ENCODE measurements at places on chromosomes 2 and 18.

GRCh38 chr2:46269001-46269400, 28.2 kb upstream of the EPAS1 start:
- DNase-seq: no peak

- no peak for DNase-seq
Measured at GRCh38 chr18:45402485-45403056, 212.7 kb upstream of the SLC14A2 start.

- no peak for DNase-seq
Measured at GRCh38 chr2:144705328-144706245, 185.7 kb upstream of the ZEB2 start.

- DNase-seq: no peak
Measured at GRCh38 chr2:43040084-43040854, 186.1 kb downstream of the ZFP36L2 start.

- no peak for DNase-seq
Measured at GRCh38 chr18:48952287-48953103, 1.7 kb upstream of the SMAD7 start.

- DNase-seq: no peak
Measured at GRCh38 chr2:126634273-126634861, 21.6 kb upstream of the GYPC start.

DNA sequence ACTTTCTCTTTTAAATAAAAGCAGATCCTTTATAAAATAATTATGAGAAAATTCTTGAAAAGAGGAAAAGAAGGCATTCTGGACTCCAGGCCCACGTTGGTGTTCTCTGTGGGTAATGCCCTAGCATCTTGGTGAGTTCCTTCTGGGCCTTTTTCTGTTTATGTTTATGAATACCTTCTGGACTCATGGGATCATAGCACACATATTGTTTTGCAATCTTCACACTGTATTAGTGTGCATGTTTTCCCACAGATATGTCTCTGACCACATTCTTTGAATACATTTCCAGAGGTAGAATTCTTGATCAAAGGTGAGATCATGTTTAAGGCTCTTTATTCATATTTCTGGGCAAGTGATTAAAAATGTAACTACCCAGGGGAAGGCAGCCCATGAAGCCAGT, 15.9 kb downstream of the GLI2 start:
- no peak for DNase-seq

GRCh38 chr2:12090590-12090989, 344.2 kb downstream of the LPIN1 start:
- DNase-seq: no peak

GRCh38 chr2:230793572-230794359, 71.0 kb upstream of the ITM2C start:
- no peak for DNase-seq

- no peak for DNase-seq
Measured at GRCh38 chr2:200119236-200119635, 163.9 kb downstream of the MAIP1 start.

- no peak for DNase-seq
Measured at GRCh38 chr18:57059366-57059765, 87.5 kb upstream of the BOD1L2 start.

GRCh38 chr2:58601017-58601416, 359.9 kb upstream of the FANCL start:
- DNase-seq: no peak

- no peak for DNase-seq
Measured at GRCh38 chr2:231794383-231794782, 8.1 kb downstream of the COPS7B start.

DNA sequence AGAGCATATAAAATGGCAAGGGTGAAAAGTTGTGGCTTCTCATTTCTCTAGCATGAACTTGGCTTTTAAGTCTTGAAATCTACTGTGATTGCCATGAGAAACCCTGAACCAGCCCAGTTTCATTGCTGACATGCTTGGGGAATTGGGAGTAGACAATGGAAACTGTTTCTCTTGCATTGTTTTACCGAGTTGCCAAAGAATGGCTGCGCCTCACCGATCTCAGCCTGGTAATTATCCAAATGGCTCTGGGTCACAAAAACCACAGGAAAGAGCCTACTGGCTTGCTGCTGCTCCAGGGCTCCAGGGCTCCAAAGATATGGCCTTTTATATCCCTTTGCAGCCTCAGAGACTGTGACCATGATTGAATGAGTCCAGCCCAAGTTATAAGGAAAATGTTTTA, 310.4 kb upstream of the NT5C1B start:
- no peak for DNase-seq

- DNase-seq: no peak
Measured at GRCh38 chr2:36369163-36369562, 13.6 kb downstream of the CRIM1 start.

GRCh38 chr2:238874330-238875050, 26.6 kb downstream of the TWIST2 start:
- DNase-seq: no peak

DNA sequence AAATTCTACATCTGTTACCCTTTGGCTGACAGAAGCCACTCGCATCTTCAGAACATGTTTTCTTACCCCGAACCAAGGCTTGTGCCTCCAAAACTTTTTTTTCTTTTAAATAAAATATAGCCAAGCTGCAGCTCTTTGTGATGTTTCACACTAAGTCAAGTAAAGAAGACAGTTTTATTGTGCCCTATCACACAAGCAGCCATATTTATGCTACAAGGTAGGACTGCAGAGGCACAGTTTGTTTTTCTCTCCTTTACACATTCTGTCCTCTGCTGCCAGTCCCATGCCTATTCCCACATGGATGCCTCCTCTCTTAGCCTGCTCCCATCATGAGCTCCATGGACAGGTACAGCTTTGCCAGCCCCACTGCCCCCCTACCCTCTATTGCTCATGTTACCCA, 219.6 kb upstream of the THUMPD2 start:
- DNase-seq: no peak

GRCh38 chr2:187614756-187615155, 60.5 kb upstream of the TFPI start:
- DNase-seq: no peak

DNA sequence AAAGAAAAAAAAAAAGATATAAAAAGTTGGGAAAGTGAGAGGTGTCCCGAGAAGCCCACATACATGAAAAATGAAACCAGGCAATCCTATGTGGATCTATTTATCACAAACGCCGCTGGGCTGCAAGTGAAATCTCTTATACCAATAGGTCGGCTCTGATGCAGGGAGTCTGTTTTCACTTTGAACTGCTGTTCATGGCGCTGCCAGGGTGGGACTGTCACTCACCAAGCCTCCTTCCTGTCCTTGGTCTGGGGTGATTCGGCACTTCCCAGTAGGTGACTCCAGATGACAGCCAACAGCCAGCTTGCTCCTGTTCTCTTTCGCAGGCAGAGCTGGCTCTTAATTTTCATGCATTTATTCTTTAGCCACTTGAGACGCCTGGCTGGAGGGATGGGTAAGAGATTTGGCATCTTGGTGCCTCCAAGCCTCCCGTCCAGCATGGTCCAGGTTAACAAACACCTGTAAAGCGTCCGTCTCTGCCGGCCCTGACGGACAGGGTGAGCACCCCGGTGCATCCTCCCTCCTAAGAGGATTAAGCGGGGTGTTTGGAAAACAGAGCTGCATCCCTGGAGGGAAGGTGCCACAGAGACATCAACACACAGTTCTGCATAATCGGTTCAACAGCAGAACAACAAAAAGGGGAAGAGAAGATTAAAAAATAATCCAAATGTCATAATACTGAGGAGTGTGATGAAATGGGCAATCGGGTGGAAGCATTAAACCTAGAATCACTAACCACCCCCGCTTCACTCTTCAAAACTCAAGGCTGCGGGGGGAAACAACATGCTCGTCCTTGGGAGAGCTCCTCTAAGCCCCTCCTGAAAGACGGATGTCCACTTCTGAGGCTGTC, 58.7 kb downstream of the STEAP3 start:
- DNase-seq: peak; percentile 52

DNA sequence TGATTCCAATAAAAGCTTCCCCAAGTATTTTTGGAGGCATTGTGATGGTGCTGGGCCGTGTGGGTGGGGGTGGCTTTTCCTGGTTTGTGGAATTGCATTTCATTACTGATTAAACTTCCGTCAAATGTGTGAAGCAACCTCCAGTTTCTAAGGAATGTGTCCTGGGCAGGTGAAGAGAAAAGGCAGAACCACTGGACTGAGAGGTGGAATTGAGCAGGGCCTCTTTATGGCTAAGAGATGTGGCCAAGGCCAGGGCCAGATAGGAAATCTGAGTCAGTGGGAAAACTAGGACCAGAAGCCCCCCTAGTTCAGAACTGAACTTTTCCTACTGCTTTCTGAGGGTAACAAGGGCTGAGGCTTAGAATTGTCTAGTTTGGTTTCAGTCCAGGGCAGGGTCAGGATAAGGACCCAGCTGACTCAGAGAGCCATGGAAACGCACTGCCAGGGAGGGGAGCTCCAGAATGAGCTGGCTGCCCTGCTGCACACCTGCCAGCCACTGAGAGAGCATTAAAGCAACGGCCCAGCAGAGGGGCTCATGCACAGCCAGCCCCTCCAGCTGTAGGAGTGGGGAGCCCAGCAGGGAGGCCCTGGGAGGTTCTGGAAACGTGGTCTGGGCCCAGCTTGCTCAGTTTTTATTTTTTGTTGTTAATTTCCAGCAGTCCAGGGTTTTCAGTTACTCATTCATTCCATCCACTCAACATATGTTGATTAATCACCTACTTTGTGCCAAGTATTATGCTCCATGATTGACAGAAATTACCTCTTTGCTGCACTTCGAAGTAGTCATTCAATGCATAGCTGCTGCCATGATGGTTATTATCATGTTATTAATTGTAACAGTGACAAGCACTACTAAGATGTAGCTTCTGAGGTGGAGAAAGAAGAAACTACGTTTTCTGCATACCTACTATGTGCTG, 156.1 kb downstream of the MSH2 start:
- DNase-seq: no peak

DNA sequence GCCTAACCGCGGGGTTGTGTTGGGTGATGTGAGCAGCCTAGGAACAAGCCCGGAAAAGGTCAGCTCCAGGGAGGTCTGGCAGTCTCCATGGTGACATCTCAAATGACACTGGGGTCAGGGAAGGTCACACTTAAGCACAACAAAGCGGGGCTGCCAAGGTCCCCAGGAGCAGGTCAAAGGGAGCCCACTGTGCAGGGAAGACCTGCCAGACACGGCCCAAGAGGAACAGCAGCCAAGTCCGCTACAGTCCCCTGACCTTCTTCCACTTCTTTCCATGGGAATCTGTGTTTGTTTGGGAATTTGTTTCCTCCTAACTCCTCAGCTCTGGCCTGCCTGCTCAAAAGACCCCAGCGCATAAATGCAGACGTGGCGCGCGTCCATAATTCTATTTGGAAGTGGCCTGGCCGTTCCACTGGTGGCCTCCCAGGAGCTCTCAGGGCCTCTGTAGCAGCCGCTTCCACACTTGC, 232.1 kb upstream of the COPS8 start:
- no peak for DNase-seq

DNA sequence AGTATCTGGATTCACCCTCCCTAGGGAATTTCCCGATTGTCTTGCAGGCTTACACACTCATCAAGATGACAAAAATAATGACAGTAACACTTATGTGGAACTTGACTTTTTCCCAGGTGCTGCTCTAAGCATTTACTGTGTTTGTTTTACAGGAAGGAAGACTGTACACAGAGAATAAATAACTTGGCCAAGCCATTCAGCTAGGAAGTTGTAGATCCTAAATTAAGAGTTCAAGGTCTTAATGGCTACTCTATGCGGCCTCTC, 549 bp upstream of the DPP4 start:
- DNase-seq: no peak

GRCh38 chr2:119227346-119227745, 3.7 kb downstream of the STEAP3 start:
- no peak for DNase-seq

GRCh38 chr2:200762127-200762526, 49.6 kb upstream of the BZW1 start:
- no peak for DNase-seq

- DNase-seq: no peak
Measured at GRCh38 chr2:46774499-46775228, 140.9 kb downstream of the MCFD2 start.

GRCh38 chr18:9870431-9871008, 15.3 kb upstream of the TXNDC2 start:
- no peak for DNase-seq

GRCh38 chr2:17301437-17301836, 216.8 kb downstream of the RAD51AP2 start:
- no peak for DNase-seq

Data from D721Med (cell line).